ENCODE measurements at places on chromosomes 2 and 18. TPM values are rescaled to one million over a fixed set of nuclear protein-coding genes. Genes with fewer than 3 reads are reported as not detected.

UGT1A9 gene
- 17.3 TPM for total RNA-seq

GRCh38 chr18:60656553-60656952 lies 284.0 kb upstream of the MC4R start:
- no peaks in the 10 kb centered on the region for H3K4me1 ChIP-seq
- no peak overlapping the region for H3K27ac ChIP-seq
- H3K27me3 ChIP-seq, result no peaks in the 10 kb centered on the region
- no peak overlapping the region for H3K4me3 ChIP-seq
- no peak for DNase-seq

PTGR3 gene
- 20.6 TPM for total RNA-seq

COL4A3 gene
- 7.1 TPM for total RNA-seq

DNA sequence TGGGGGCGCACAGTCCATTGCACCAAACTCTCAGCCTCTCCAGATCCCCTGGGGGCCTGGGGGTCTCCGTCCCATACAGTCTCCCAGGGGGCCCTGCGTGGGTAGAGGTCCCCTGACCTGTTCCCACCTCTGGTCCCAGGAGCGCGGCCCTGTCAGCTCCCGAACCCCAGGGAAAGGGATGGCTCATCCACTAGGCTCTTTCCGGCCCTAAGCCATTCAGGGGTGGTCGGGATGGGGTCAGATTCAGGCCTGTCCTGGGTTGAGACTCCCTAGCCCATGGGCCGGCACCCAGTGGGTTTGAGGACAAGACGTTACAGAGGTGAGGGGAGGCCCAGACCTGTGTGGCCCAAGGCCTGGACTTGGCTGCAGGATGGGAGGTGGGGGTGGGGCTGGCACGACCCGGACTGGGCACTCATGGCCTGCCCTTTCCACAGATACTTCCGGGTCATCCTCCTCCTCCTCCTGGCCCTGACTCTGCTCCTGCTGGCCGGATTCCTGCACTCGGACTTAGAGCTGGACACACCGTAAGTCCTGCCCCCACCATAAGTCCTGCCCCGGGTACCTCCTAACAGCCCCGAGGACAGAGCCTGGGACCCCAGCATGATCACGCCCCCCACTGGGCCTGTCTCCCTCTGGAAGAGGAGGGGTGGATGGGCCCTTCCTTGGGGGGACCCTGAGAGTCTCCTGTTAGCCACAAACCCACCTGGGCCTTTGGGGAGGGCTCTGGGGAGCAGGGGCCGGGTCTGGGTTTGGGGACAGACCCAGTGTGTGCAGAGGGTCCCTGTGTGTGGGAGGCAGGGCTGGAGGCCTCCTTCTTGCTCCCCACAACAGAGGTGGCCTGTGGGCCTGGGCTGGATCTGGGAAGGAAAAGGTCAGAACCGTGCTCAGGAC lies 10.1 kb upstream of the NEU4 start:
- DNase-seq, result no peak
- H3K4me3 ChIP-seq, result no peak overlapping the region
- no peaks in the 10 kb centered on the region for H3K4me1 ChIP-seq
- H3K36me3 ChIP-seq, result no peaks in the 10 kb centered on the region
- H3K27ac ChIP-seq, result no peak overlapping the region
- no peaks in the 10 kb centered on the region for H3K27me3 ChIP-seq

- no peak overlapping the region for H3K4me3 ChIP-seq
- H3K27me3 ChIP-seq, result no peaks in the 10 kb centered on the region
- DNase-seq, result no peak
- no peaks in the 10 kb centered on the region for H3K36me3 ChIP-seq
- no peaks in the 10 kb centered on the region for H3K4me1 ChIP-seq
These were observed 50.8 kb upstream of the NFE2L2 start for GRCh38 chr2:177315364-177315763.

GRCh38 chr18:73088445-73088844 lies 220.7 kb upstream of the NETO1 start:
- H3K27me3 ChIP-seq, result no peaks in the 10 kb centered on the region
- H3K4me3 ChIP-seq, result no peak overlapping the region
- DNase-seq, result no peak
- no peaks in the 10 kb centered on the region for H3K36me3 ChIP-seq
- no peaks in the 10 kb centered on the region for H3K4me1 ChIP-seq
- H3K27ac ChIP-seq, result no peak overlapping the region
